ENCODE measurements at places on chromosomes 3 and 15.

DNA sequence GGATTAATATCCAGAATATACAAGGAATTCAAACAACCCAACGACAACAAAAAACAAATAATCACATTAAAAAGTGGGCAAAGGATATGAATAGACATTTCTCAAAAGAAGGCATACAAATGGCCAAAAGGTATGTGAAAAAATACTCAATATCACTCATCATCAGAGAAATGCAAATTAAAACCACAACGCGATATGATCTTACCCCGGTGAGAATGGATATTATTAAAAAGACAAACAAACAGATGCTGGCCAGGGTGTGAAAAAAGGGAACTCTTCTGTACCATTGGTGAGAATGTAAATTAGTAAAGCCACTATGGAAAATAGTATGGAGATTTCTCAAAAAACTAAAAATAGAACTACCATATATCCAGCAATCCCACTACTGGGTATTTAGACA, 43.5 kb upstream of the MEF2A start:
- DNase-seq: no peak

GRCh38 chr3:78918361-78919020, 849.3 kb downstream of the ROBO1 start:
- DNase-seq: no peak

GRCh38 chr15:96365781-96366525, 35.5 kb downstream of the NR2F2 start:
- DNase-seq: no peak

DNA sequence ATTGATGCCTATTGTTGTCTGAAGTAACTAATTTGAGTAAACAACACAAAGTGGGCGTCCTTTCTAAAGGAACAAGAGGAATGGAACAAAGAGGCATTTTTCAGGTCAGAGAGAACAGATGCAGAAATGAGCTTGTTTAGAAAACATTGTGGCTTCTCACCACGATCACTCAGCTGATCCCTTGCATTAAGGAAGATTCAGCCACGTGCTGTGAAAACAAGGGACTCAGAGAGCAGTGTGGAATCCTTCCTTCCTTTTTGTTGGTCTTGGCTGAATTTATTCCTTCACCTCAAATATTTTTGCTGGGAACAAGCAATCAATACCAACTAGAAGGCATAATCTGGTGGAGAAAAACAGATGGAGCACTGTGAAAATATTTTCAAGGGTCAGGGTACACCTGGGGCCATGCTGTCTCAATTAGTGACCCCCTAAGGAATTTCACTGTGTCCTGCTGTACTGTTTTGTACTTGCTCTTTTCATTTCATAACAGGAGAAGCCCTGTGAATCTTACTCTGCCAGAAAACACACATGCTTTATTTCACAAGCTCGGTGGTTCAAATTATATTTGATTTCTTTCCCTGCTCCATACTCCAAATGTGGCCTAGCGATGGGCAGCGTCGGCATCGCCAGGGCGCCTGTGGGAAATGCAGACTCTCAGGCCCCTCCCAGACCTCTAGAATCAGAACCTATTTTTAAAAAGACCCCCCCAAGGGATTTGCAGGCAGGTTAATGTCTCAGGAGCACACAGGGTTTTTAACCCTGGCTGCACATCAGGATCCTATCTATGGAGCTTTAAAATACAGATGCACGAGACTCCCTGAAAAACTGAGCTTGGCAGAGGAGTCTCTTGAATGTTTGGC, 11.6 kb upstream of the SLC6A20 start:
- no peak for DNase-seq

DNA sequence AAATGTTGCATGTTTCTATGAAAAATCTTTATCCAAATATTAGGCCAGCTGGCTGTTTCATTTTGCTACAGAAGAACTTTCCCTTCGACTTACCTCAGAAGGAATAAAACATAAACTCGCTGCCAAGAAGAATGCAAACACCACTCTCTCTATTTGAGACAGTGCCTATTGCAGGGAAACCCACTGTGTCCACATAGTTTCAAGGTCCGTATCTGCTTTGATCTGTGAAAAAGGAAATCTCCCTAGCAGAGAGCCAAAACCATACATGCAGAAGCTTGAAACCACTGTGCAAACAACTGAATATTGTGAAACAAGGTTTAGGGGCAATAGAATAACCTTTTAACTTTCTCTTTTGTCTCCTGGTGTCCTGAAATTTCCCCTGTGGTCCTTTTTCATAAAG, 35.0 kb upstream of the CAPN7 start:
- DNase-seq: no peak

- DNase-seq: no peak
Measured at GRCh38 chr3:140950144-140950543, 8.5 kb downstream of the SLC25A36 start.

DNA sequence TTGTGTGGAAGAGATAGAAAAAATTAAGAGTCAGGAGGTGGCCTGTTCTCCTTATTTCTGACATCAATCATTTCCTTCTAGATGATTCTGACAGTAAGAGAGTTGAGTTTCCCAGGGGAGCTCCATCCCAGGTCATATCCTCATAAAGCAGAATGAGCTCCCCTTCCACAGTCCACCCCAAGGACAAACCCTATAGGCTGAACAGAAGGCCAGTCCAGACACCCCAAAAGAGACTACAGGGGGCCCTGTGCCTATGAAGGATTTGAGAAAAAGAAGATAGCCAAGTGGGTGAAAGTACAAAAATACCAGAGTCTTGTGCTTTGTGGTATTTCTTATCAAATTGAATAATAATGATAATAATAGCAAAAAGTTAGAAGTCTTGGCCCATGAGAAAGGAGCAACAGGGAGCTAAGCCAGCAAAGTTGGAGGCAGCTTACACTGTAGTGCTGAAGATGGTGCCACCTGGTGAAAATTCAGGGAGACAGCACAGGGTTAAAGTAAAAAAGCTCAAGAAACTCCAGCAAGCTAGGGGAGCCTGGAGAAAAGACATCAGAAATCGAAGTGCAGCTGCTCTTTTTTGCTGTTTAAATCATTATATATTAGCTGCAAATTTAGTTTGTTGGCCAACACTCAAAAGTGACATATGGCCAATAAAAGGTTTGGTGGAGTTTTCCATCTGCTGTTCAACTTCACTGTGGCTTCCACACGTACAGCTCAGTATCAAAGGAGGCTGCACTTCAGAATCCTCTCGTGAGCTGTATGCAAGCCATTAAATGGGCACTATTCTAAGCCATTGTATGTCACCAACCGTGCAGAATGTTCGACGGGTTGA, 35.8 kb upstream of the SLC24A5 start:
- DNase-seq: no peak

- DNase-seq: no peak
Measured at GRCh38 chr3:119279101-119279554, 15.1 kb upstream of the ARHGAP31 start.

- DNase-seq: no peak
Measured at GRCh38 chr3:66400411-66401156, 100.2 kb downstream of the LRIG1 start.

GRCh38 chr15:56948000-56948763, 29.7 kb downstream of the TCF12 start:
- DNase-seq: no peak

- DNase-seq: no peak
Measured at GRCh38 chr3:133277813-133278212, 122.0 kb upstream of the BFSP2 start.

DNA sequence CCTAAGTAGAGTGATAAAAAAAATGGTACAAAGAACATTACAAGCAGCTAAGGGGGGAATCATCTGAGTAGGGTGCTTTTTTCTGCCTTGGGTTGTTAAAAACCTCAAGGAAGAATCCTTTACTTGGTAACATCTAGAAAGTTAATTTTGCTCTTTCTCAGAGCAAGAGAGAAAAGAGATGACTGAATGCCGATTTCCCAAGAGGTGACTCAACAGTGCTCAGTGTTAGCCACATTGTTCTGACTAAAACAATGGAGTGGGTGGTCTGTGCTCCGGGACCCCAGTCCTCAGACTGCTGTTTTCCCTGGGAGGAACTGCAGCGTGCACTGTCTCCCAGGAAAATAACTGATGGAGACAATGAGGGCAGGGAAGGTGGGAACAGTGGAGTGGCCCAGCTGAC, 41.1 kb upstream of the RASGRP1 start:
- no peak for DNase-seq
